ENCODE measurements at places on chromosomes 16 and 17.

DNA sequence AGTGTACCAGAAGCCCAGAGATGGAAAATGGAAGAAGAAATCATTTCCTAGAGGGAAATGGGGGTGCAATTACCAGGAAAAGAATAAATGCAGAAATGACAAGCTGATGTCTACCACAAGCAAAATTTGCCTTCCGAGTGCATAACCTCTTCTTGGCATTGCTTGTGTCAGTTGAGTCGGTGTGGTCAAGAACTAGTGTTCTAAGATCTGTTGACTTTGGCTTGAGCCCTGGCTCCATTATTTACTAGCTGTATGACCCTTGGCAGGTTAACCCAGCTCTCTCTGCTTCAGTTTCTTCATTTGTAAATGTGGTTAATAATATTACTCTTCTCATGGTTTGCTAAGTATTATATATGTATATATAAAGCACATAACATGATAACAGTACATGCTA lies 273.0 kb upstream of the IRX5 start:
- DNase-seq: no peak

DNA sequence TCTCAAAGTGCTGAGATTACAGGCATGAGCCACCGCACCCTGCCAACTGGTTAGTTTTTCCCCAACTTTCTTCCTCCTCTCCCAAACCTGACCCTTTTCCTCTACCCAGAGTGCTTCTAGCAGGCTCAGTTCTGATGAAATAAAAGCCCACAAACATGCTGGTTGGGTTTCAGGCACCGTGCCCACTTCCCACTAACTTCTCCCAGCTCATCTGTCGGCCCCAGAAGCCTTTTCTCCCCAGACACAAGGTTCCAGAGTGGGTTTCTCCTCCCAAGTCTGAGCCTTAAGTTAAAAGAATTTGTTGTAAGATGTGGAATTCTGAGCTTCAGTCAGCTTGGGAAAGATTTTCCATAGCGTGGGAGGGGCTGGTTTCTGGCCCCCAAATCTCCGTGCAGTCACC lies 11.5 kb upstream of the SCN4A start:
- DNase-seq: no peak

DNA sequence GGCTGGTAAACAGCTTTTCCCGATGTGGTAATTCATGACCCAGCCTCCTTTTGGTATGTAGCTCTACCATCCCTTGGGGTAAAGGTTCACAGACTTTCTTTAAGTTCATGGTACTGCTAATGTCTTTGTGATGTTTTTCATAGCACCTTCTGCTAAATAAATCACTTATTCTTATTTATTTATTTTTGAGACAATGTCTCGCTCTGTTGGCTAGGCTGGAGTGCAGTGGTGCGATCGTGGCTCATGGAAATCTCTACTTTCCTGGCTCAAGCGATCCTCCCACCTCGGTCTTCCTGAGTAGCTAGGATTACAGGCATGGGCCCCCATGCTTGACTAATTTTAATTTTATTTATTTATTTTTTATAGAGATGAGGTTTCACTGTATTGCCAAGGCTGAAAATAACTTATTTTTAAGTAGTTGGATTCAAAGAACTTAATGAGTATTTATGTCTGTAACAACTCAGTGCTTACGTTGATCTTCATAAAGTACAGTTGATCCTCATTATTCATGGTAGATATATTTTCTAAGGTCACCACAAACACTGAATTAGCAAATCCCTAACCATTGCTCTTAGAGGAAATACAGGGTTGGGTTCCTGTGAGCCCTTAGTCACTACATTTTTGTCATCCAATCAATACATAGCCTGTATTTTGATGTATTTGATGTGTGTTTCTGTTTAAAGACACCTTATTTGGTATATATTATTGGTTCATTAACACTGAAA lies 97.1 kb downstream of the SHISA9 start:
- DNase-seq: no peak

GRCh38 chr17:3894188-3894587 lies 1.3 kb upstream of the CAMKK1 start:
- DNase-seq: no peak

DNA sequence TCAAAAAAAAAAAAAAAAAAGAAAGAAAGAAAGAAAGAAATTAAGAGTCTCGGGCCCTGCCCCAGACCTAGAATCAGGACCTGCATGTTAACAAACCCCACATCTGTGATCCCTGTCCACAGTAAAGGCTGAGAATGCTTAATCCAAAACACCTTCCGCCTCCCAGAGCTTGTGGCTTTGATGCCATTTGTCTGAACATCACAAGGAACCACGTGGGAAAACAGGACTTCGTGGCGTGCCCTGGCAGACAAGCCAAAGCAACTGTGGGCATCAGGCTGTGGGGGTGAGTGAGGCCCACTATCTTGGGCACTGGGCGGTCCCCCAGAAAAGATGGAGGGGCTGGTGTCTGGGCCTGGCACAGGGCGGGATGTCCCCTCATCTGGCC lies 173.4 kb upstream of the CIBAR2 start:
- DNase-seq: no peak

DNA sequence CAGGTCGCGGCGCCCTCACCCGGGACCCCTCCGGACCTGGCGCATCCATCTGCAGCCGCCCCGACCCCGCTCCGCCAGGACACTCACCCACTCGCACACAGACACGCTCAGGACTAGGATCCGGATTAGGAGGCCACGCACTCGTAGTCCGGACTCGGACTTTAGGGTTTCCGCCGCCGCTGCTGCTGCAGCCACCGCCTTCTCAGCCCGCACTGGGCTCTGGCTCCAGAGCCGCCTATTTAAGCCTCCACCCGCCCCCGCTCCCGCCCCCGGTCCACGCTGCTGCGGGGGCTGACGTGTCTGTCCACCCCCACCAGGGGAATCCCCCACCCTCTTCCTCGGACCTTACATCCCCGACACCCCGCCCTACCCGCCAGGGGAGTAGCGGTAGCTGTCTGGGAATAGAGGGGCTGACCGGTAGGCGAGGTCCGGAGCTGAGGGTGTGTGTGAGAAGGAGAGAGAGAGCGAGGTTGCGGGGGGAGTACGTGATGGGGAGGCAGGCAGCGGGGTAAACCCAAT lies at the start of gene RRAD:
Gene RRAD (minus strand): TSS at position 214 of the 519 bp plus-strand sequence. CDS start 356 bp downstream, outside the sequence.
- no peak for DNase-seq

DNA sequence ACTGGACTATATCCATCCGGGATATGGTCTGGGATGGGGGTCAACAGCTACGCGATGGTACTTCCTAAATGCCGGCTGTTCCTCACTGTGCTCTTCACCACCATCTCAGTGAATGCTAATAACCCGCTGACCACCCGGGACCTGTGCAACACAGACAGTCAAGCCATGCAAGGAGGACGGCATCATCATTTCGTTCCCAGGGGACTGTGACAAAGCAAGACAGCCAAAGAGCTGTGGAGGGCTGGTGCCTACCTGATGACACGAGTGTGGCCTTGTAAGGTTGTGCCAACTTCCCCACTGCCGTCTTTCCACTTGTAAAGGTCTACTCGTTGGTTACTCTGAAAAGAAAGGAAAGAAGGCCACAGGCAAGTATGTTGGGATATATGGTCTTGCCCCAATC lies 33.7 kb downstream of the WDR59 start:
- DNase-seq: no peak

GRCh38 chr17:46264456-46265198 lies 30.3 kb upstream of the LRRC37A start:
- no peak for DNase-seq

DNA sequence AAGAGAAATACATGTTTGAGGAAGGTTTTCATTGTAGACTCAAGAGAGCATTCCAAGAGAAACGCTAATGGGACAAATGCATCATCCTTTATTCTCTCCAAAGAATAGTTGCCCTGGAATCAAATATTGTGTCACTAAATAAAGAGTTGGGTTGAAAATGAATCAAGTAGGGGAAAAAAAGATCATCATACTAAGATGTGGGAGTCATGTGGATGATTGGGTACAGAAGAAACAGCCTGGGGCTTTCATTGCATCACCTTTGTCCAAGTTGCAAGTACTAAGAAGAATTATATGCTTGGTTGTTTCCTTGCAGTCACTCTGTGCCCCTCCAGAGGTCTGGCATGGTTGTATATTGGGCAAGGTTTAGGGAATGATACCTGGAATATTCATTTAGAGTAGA lies 658.9 kb downstream of the TOX3 start:
- DNase-seq: no peak

- DNase-seq: peak; percentile 93
Observed at GRCh38 chr17:77609553-77610517, 348.7 kb upstream of the TNRC6C start.

DNA sequence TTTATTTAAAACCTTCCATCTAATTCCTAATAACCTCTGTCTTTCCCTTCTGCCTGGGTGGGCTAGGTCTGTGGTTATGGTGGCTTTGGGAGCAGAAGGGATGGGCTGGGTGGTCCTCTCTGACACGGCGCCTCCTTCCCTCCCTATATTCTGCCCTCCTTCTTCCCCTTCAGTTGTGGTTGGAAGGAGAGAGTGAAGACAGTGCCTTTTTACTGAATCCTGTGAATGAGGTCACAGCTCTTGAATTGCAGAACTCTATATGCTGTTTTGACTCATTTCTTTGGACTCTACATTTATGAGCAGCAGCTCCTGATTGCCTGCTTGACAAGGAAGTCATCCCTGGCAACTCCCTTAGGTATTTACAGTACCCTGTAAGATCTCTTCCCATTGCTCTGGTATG lies 256.0 kb upstream of the ELAC2 start:
- no peak for DNase-seq

DNA sequence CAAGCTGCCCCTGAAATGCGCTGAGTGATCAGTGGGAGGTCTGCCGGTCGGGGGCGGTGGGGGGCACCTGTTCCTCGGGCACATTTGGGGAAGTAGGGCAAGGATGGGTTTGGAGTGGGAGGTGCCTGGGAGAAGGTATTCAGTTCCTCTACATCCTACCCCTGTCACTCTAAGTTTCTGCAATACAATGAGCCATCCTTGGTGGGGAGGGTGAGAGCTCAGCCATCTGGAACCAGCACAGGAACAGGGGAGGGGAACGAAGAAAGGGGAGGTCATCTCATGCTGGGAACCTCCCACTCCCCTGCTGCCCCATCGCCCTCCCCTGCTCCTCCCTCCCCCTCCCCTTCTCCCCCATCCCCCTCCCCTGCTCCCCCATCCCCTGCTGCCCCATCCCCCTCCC lies 4.2 kb downstream of the DPH1 start:
- no peak for DNase-seq

DNA sequence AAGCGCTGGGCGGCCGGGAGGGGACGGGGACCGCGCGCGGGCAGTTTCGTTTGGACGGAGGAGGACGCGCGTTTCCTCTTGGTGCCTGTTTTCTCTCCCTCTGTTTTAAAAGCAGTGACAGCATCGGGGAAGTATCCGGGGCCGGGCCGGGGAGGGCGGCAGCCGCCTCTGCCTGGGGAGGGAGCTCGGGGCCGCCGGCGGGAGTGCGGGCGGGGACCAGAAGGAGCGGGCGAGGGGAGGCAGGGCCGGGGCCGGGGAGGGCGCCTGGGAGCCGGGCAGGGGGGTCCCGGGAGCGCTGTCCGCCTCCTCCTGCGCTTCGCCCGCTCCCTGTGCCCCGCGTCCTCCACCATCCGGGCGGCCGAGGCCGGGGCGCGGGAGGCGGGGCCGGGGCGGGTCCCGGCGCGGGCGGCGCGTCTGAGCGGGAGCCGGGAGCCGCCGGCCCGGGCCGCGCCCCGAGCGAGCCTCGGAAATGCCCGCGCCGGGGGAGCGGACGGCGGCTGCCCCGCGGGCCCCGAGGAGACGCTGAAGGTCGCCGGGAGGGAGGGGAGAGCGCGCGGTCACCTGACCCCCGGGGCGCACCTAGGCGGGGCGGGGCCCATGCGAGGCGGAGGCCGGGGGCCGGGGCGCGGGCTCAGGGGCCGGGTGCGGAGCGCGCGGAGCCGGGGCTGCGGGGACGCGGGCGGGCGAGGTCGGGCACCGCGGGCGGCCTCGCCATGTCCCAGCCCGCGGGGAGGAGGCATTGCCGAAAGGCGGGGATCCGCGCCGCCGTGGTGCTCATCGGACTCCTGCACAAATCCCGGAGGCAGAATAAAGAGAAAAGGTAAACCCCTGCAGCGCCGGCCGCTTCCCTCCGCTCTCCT lies 57.3 kb downstream of the RAP1GAP2 start:
- no peak for DNase-seq

GRCh38 chr16:47643323-47644000 lies 182.3 kb downstream of the PHKB start:
- peak; percentile 67 for DNase-seq

DNA sequence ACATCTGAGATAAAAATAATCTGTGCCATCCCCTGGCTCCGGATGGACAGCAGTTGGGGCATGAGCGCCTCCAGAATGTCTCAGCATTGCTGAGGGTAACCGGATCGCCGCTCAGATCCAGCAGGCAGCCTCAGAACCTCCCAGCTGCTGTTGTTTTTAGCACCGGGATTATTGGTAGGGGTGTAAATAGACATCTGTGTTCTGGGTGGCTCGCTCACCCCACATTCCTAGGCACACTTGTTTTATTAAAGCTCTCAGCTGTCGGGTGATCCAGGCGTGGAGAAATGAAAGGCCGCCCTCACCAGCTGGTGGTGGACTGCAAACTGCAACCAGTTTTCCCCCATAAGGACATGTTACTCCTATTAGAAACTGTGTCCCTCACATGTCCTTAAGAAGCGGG lies 32.1 kb downstream of the MYH3 start:
- no peak for DNase-seq

GRCh38 chr16:89050868-89051311 lies 42.8 kb upstream of the ACSF3 start:
- no peak for DNase-seq

DNA sequence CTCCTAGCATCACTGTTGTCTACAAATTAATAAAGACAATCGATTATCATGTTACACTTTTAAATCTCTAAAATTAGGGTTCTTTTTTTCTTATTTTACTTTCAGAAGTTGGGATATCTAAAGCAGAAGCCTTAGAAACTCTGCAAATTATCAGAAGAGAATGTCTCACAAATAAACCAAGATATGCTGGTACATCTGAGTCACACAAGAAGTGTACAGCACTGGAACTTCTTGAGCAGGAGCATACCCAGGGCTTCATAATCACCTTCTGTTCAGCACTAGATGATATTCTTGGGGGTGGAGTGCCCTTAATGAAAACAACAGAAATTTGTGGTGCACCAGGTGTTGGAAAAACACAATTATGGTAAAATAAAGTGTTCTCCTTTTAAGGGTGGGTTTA lies 2.4 kb downstream of the RAD51C start:
- no peak for DNase-seq

GRCh38 chr16:7185689-7186088 lies 147.0 kb upstream of the RBFOX1 start:
- DNase-seq: no peak

- DNase-seq: no peak
Observed at GRCh38 chr17:50593321-50593720, 32.8 kb downstream of the CACNA1G start.

GRCh38 chr17:62628831-62629555 lies 1.5 kb downstream of the MRC2 start:
- DNase-seq: no peak
